NCI-H460 (cell line): ENCODE measurements at places on chromosomes 6 and 20.

DNA sequence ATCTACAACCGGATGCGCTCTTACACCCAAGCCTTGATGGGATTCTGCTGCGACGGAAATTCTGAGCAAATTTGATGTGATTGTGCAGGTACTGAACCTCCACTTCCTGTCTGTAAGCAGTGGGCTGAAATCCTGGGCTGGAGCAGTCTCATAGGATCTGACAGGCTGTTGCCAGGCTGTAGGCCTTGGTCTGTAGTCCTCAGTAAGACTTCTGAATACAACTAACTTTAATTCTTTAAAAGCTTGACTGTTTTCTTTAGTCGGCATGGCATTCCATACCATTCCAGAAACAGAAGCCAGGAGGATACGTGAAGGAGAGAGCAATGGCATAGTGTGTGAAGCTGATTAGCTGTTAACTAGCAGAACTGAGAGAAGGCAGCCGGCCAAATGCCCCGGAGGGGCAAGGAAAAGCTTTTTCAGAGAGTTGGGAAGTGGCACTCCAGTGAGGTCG is 68.3 kb downstream of the ADTRP start:
- DNase-seq = no peak

DNA sequence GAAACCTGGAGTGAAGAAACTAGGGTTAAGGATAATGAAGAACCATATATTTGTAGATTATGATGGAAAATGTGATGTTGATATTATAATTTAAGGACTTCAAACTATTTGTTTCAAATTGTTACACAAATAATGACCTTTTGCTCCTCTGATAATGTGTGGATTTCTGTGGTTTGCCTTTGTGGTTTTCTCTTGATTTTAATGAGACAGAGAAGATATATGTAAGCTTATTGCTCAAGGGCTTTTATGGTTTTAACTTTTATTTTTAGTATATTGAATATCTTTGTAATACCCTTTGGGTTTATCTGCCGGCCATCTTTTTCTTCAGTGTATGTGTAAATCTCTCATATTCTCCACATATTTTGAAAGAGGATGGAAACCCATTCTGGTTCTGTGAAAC is 362.3 kb downstream of the RIMS1 start:
- no peak for DNase-seq

- no peak for DNase-seq
These were observed 106.0 kb upstream of the CDH4 start for GRCh38 chr20:61146023-61146422.

DNA sequence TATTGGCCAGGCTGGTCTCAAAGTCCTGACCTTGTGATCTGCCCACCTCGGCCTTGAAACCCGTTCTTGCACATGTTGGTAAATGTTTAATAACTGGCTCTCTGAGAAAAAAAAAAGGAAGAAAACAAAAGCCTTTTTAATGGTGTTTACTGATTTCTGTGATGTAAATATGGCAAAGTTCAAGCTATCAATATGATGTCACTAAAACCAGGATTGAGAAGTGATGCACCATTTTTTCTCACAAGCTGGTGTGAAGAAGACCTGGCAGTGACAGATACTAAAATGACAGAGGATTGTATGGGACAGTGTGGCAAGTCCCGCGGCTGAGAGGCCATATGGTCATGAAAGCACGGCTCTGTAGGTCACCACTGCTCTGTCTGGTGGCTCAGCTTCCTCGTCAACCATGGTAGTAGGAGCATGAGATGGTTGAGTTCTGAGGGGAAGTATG is 196.3 kb upstream of the SUPT3H start:
- DNase-seq = no peak

DNA sequence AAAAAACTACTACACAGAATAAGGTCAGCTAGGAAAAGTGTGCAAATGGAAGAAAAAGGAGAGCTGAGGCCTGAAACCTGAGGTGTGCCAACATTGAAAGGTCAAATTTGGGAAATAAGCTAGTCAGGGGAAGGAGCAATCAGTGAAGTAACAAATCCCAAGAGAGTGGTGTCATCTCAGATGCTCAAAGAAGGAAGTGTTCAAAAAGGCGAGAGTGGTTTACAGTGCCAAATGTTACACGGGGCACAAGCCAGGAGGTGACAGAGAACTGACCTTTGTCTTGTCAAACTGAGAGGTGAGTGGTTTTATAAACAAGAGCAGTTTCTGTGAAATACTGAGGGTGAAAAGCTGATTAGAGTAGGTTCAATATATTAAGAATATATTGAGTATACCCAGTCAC is 83.0 kb upstream of the TCF21 start:
- no peak for DNase-seq

GRCh38 chr6:46555129-46555528 is 63.9 kb upstream of the RCAN2 start:
- DNase-seq = no peak
